ENCODE measurements at places on chromosomes 7 and 10. TPM values are rescaled to one million over a fixed set of nuclear protein-coding genes. Genes with fewer than 3 reads are reported as not detected.

- H3K27ac ChIP-seq: no peak overlapping the region
- H3K4me1 ChIP-seq: no peaks in the 10 kb centered on the region
- DNase-seq: no peak
Measured at GRCh38 chr7:40644454-40645188, 509.8 kb downstream of the SUGCT start.

DNA sequence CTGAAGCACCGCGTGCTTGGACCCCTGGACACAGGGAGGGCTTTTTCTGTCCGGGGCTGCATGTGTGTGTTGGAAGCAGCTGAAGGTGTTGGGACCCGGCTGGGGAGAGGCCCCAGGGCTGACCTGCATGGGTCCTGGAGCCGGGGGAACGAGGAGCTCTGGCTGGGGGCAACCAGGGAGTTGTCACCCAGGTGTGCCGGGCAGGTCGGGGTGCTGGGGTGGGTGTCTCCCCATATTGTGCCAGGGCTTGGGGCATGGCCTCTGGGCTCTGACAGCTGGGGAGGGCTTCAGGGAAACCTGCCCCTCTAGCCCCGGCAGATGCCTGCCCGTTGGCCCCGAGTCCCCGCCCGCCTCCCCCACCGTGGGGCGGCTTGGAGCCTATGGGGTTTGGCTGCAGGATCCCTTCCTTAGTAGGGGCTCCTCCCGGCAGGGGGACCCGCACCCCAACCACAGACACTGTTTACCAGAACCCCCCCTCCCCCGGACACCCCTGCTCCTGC lies 42.3 kb downstream of the UNCX start:
- no peak overlapping the region for H3K27ac ChIP-seq
- DNase-seq: no peak
- no peaks in the 10 kb centered on the region for H3K27me3 ChIP-seq
- no peak overlapping the region for H3K4me3 ChIP-seq
- no peaks in the 10 kb centered on the region for H3K36me3 ChIP-seq

- no peak for DNase-seq
- H3K27me3 ChIP-seq: no peaks in the 10 kb centered on the region
- H3K4me3 ChIP-seq: no peak overlapping the region
- H3K36me3 ChIP-seq: no peaks in the 10 kb centered on the region
- no peak overlapping the region for H3K27ac ChIP-seq
Measured at GRCh38 chr10:48733329-48733728, 48.7 kb downstream of the WDFY4 start.

DNA sequence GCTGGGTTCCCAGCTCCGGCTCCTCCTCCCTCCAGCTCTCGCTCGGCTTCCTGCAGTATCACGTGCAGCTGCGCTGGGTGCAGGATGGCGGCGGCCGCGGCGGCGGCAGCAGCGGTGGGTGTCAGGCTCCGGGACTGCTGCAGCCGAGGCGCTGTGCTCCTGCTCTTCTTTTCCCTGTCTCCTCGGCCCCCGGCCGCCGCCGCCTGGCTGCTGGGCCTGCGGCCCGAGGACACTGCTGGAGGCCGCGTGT lies at the start of gene CNNM1:
TSS of gene CNNM1 (plus strand) at position 53 of the 250 bp plus-strand sequence. CDS start at position 85, 32 bp downstream.
- no peaks in the 10 kb centered on the region for H3K27me3 ChIP-seq

DNA sequence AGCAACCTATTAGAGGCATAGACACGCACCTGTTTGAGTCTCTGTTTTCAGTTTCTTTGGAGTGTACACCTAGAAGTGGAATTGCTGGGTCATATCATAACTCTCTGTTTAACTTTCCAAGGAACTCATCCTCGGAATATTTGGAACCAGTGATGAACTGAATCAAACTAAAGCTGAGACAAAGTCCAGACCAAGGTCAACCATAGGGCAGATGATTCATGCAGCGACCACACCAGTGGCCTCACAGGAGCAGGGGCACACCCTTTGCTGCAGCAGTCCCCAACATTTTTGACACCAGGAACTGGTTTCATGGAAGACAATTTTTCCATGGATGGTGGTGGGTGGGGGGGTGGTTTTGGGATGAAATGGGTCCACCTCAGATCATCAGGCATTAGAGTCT lies 4.9 kb upstream of the OPTN start:
- no peaks in the 10 kb centered on the region for H3K36me3 ChIP-seq
- no peak overlapping the region for H3K4me3 ChIP-seq
- H3K4me1 ChIP-seq: no peaks in the 10 kb centered on the region
- no peak overlapping the region for H3K27ac ChIP-seq

The LBX1 gene
- total RNA-seq: not detected

The NUTM2B gene
- 1.2 TPM for total RNA-seq

- no peaks in the 10 kb centered on the region for H3K36me3 ChIP-seq
- no peak overlapping the region for H3K27ac ChIP-seq
- no peak overlapping the region for H3K4me3 ChIP-seq
- no peaks in the 10 kb centered on the region for H3K27me3 ChIP-seq
- H3K4me1 ChIP-seq: no peaks in the 10 kb centered on the region
Measured at GRCh38 chr10:126372396-126372795, 15.9 kb downstream of the ADAM12 start.

DNA sequence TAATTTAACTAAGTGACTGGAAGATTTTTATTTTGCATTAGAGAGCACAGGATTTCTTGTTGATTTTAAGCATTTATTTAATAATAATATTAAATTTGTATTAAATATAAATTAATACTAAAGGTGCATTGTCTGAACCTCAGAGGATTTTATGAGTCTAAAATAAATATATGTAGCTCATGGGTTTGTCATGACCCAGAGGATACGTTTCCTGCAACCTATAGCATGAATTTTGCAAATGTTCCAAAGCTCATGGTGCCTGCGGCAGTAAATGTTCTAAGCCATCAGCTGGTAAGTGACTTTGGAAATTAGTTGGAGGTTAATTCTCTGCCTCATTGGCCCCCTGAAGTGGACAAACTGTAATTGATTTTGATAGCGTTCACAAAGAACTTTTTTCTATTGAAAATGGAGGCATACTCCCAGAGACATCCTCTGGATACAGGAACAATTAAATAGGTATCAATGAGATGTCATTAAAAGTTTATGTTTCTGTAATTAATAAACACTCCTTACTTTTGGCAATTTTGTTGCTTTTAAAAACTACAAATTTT lies 397.4 kb downstream of the ANKRD7 start:
- no peak overlapping the region for H3K27ac ChIP-seq
- no peak overlapping the region for H3K4me3 ChIP-seq
- DNase-seq: no peak
- H3K4me1 ChIP-seq: no peaks in the 10 kb centered on the region

GRCh38 chr7:2066251-2066919 lies 166.4 kb downstream of the MAD1L1 start:
- no peaks in the 10 kb centered on the region for H3K27me3 ChIP-seq
- no peaks in the 10 kb centered on the region for H3K4me1 ChIP-seq
- no peak for DNase-seq

The SLC18A3 gene
- total RNA-seq: not detected

GRCh38 chr7:51590746-51591145 lies 274.1 kb upstream of the COBL start:
- DNase-seq: no peak
- no peaks in the 10 kb centered on the region for H3K36me3 ChIP-seq
- no peak overlapping the region for H3K4me3 ChIP-seq
- no peak overlapping the region for H3K27ac ChIP-seq

DNA sequence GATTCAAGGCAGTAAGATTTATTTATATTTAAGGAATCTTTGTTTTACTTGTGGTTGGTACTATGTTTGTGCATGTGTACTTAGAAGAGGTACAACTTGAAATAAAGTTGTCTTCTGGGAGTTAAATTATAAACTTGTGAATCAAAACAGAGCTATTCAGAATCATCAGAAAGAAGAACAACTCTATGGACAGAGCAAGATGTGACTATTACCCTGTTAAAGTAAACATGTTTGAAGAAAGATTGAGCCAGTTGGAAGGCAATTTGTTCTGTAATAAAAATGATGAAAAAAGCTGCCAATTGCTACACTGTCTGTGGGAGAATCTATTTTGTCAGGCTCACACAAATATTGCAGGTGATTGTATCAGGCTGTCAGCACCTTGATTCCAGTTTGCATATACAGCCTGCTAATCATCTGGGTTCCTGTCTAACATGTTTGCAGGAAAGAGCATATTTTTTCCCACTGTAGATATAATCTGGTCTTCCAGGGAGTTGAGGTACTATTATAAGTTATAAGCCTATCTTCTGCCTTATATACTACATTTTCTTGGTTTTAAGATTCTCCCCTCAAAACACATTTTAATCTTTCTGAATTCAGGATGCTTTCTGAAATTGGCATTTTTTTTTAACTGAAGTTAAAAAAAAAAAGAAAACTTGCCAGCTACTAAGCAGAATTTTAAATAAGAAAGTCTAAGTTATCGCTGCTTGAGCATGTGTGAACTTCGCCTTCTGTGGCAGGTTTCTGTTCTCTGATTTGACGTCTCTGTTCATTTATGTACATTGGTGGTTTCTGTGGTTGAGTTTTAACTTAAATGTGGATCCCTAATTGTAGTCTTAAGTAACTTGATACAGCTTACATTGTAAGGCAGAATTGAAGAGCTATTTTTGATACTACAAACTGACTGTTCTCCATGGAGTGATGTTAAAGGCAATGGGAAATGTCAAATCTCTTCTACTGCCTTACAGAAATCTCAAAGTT lies 46.0 kb downstream of the ZNRF2 start:
- H3K27ac ChIP-seq: no peak overlapping the region
- no peak overlapping the region for H3K4me3 ChIP-seq
- no peaks in the 10 kb centered on the region for H3K36me3 ChIP-seq
- no peaks in the 10 kb centered on the region for H3K4me1 ChIP-seq
- no peak for DNase-seq

DNA sequence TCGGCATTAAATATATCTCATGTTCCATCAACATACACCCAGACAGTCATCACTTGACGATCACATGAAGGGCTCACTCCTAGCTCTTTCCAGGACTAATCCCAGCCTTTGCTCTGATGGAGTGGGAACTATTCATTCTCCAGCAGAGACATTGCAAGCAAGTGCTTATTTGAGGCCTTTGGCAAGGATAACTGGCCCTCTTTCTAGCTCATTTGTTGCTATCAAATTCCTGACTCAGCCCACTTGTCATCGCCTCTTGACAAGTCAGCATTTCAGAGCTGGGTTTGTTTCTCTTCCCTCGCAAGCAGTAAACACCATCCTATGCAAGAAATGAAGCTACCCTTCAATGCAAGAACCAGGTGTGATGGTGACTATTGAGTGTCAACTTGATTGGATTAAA lies 1165.7 kb upstream of the AUTS2 start:
- H3K4me1 ChIP-seq: no peaks in the 10 kb centered on the region
- no peak overlapping the region for H3K27ac ChIP-seq
- no peaks in the 10 kb centered on the region for H3K27me3 ChIP-seq
- no peaks in the 10 kb centered on the region for H3K36me3 ChIP-seq
- no peak overlapping the region for H3K4me3 ChIP-seq

GRCh38 chr10:4315551-4315950 lies 510.5 kb upstream of the AKR1E2 start:
- no peak overlapping the region for H3K4me3 ChIP-seq
- H3K4me1 ChIP-seq: no peaks in the 10 kb centered on the region

- no peaks in the 10 kb centered on the region for H3K4me1 ChIP-seq
- DNase-seq: no peak
- H3K27me3 ChIP-seq: no peaks in the 10 kb centered on the region
Measured at GRCh38 chr7:76051840-76052239, 3.9 kb downstream of the MDH2 start.

The SPDYE18 gene
- not detected for total RNA-seq

DNA sequence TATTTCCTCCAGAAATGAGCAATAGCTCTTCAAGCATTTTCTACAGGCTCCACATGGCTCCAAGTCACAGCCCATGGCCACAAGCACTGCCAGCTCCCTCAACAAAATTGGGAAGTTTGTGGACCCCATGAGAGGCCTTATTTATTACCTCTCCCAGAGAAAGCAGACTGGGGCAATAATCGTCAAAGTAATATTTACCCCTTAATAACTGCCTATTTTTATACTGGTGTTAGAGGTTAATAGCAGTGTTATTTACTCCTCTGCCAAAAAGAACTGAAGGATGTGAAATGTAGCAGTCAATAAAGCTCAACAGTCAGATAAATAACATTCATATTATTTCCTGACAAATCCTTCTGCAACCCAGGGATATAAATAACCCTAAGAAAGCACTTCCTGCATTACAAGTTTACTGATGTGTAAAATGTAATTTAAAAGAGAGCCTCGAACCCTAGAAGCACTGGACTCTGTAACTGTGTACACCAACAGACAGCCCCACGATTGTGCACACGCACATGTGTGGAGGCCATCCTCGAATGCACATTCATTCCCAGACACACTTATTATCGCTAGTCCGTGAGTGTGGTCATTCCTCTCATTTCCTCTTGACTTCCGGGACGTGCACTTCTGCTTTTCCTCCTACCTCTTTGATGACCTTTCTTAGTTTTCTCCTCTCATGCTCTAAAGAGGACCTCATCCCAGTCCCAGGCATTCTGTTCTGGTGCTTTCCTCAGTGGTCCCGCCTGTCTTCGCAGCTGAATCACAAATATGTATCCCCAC lies 157.4 kb downstream of the EVX1 start:
- H3K27ac ChIP-seq: no peak overlapping the region
- no peak overlapping the region for H3K4me3 ChIP-seq
- H3K27me3 ChIP-seq: no peaks in the 10 kb centered on the region
- H3K36me3 ChIP-seq: no peaks in the 10 kb centered on the region

DNA sequence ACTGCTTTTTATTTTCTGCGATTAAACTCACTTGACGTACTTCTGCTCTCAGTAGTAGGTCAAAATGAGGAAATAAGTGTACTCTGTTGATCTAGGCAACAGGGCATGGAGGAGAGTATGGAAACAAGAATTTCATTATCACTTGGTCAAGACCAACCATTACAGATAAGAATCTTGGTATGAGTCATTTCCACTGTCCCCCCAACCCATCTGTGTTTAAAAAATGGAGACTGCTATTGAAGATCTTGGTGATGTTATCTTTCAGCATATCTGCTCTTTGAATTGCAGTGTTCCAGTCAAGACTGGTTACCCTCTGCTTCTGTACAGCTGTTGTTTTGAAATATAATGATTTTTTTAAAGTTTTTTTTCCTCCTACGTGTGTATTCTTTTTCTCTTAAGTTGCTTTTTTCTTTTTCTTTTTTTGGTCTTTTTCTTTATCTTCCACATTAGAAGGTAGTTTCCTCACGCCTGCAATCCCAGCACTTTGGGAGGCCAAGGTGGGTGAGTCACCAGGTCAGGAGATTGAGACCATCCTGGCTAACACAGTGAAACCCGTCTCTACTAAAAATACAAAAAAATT lies 11.7 kb downstream of the STAM start:
- no peaks in the 10 kb centered on the region for H3K27me3 ChIP-seq
- DNase-seq: no peak
- no peaks in the 10 kb centered on the region for H3K36me3 ChIP-seq
- H3K27ac ChIP-seq: no peak overlapping the region

The PSMC2 gene
- total RNA-seq: 99.6 TPM

GRCh38 chr7:143171697-143172096 lies 11.5 kb upstream of the TAS2R39 start:
- H3K27me3 ChIP-seq: no peaks in the 10 kb centered on the region
- no peak for DNase-seq
- no peak overlapping the region for H3K27ac ChIP-seq
- H3K4me3 ChIP-seq: no peak overlapping the region
- H3K36me3 ChIP-seq: no peaks in the 10 kb centered on the region

The DENND2A gene
- total RNA-seq: 10.5 TPM

GRCh38 chr7:131961054-131961680 lies 404.7 kb upstream of the PODXL start:
- H3K27ac ChIP-seq: no peak overlapping the region
- no peak overlapping the region for H3K4me3 ChIP-seq
- no peaks in the 10 kb centered on the region for H3K4me1 ChIP-seq
- H3K27me3 ChIP-seq: no peaks in the 10 kb centered on the region

GRCh38 chr10:132319853-132320653 lies 11.9 kb upstream of the LRRC27 start:
- H3K36me3 ChIP-seq: no peaks in the 10 kb centered on the region
- no peak overlapping the region for H3K4me3 ChIP-seq
- no peak for DNase-seq
- H3K27me3 ChIP-seq: no peaks in the 10 kb centered on the region
- H3K4me1 ChIP-seq: no peaks in the 10 kb centered on the region
- H3K27ac ChIP-seq: no peak overlapping the region
